Hematopoietic multipotent progenitor cell (in vitro differentiated cells): ENCODE measurements at places on chromosomes 1 and 21.

DNA sequence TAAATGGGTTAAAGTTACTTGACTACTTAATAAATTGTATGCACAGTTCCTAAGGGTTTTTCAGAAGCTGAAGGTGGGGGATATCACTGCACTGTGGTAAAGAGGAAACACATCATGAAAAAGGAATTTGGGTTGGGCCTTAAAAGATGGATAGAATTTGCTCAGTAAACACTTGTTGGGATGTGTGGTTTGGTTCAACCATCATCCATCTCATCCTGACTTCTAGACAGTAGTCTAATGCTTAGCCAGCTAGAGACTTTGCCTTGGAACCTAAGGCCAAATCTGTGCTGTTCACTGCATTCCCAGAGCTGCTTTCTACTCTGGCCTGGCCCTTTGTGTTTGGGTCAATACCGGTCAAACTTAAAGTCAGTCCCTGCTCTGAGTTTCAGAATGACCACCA is 30.6 kb downstream of the LY9 start:
- no peak for DNase-seq

DNA sequence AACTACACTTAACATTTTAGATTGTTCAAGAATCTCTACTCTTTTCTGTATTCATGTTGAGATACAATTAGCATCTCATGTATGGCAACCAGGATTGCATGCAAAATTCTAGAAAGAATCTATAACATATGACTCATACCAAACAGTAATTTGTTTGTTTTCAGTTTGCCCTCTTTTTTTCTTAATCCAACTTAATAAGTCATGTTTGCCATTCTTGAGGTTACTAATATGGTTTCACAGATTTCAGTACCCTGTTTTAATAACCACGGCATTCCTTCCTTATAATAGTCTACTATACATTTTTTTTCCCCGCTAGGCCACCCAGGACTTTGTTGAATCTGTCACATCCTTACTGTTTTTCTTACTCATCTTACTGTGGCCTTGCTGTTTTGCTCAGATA is 140.8 kb downstream of the FMN2 start:
- no peak for DNase-seq

- DNase-seq = no peak
Measured at GRCh38 chr1:248814351-248814750, 11.4 kb downstream of the SH3BP5L start.

GRCh38 chr1:150815871-150816270 is 7.8 kb upstream of the CTSK start:
- no peak for DNase-seq

DNA sequence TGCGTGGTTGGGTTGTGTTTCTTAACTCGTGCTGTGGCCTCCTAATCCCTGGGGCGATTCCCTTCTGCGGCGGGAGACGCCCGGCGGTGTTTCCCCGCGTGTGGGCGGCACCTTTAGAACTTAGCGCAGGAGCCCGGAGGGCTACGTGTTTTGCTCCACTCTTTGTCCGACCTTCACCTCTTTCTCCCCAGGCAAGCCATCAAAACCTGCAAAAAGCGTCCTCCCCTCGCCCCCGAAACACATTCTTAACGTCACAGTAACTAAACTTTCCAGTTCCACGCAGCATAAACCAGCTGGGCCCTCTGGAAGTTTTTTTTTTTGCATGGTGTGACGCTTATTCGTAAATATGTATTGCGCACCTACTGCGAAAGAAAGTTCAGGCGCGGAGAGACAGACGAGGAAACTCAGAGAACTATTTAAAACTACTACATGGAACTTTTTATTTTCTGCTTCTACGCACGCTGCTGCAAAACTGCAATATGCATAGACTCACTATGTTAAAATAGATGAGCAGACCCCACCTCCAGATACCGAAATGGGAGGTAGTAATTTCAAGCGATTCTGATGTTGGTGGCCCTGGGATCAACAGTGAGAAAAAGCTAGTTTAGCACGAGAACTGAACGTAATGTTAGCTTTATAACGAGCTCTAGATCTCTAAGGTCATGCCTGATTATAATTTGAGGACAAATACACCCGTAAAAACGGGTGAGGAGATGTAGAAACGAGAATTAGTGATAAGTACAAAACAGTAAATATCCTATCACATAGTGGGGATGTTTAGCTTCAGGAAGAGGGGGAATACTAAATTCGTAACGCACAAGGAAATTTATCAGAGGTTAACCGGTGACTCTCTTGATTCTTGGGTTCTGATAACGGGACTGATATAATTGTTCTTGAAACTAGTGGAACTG is 920 bp downstream of the MTR start:
- DNase-seq = peak; percentile 54

GRCh38 chr1:7479571-7479970 is 291.5 kb upstream of the VAMP3 start:
- no peak for DNase-seq

DNA sequence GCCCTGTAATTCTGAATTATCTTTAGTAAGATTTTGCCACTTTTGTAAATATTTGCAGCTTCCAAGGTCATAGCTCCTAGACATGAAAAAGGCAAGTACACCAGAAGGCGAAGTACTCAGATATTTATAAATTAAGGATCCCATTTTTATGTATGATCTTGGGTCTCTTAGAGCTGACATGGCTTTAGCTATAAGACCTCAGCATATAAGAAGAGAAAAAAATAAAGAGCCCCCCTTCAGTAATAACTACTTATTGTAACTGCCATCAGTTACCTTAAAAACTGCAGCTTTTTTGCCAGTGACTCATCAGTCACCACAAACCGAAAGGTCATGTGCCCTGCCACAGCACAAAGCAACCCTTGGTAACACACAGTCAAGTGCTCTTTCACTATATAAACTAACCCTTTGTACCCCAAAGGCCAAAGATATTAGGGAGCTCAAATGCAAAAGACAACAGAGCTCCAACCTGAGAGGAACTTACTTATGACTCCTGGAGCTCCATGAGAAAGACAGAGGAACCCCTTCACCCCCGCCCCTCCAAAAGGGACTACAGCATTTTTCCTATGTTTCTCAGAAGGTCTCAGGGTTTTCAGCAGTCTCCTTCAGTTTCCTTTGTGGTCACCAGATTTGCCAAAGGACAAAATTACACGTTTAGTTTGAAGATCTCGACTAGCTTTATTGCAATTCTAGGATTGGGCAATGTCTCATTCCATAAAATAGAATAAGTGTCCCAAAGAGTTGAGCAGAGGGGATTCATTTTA is 219.8 kb upstream of the DUSP10 start:
- peak; percentile 74 for DNase-seq

GRCh38 chr1:200317236-200317635 is 92.6 kb downstream of the ZNF281 start:
- DNase-seq = no peak

DNA sequence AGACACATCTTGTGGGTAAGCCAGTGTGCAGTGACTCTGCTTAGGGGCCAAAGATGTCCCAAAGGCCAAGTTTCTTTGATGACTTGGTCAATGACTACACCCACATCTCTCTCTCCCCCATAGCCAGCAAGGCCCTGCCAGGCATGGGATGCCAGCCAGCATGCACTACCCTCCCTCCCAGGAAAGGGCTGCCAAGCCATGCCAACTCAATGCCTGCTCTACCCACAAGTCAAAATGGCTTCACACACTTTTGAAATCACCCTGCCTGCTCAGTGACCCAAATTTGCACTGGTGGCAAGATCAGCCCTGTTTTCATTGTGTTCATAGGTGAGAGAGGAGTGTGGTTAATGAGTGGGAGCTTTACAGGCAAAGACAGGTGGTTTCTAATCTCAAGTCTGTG is 112.5 kb downstream of the MATN1 start:
- no peak for DNase-seq

DNA sequence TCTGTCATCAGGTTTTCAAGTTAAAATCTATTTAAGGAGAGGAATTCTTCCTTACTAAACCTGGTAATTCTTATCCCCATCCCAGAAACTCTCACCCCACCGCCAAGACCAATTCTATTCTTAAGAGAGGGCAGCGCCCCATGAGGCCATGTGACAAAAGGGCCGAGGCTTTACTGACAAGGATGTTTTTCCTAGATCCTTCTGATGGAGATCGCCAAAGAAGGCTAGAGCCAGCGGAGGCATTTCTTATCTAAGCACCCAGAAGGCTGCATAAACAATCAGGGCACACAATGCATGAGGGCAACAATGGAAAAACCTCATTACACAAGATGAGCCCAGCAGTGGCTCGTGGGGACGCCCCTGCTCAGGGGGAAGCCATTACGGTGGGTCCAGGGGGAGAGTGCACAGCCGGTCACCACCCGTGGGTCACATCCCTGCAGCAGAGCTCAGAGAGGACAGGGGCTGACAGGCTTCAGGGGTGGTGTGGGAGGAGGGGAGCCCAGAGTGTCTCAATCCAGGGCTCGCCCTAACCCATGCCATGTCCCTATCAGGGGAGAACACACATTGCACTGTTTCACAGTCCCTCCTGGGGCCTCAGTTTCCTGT is 88.7 kb downstream of the ITPKB start:
- DNase-seq = no peak

- DNase-seq = no peak
Measured at GRCh38 chr1:228164561-228165371, 838 bp upstream of the IBA57 start.

DNA sequence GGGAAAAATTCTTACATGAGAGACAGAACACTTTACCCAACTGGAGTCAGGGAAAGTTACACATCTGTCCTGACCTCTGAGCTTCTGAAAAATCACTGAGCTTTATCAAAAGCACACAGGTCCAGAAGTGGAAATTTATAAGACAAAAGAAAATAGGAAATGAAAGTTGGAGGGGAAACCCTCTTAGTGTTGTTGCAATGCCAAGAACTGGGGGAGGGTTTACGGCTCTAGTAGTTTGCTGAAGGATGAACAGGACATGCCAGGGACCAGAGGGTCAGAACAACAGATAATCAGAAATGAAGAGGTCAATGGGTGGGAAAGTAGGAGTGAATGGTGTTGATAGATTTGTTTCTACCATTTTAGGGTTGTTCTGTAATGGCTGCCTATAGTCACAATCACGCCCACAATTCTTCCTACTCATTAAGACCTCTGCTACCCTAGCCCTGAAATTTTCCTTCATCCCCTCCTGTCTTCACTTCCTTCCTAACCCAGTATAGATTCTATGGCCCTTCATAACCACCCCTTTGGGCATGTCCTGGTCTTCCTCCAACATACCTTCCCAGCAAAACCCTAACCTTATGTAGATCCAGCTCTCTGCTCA is 30.3 kb upstream of the FMOD start:
- no peak for DNase-seq

- DNase-seq = no peak
Measured at GRCh38 chr1:43197343-43198127, 25.4 kb downstream of the CFAP57 start.

- DNase-seq = no peak
Measured at GRCh38 chr1:36091141-36091540, 2.4 kb downstream of the ADPRS start.

GRCh38 chr1:25469177-25469576 is 38.5 kb downstream of the MACO1 start:
- no peak for DNase-seq

- DNase-seq = peak; percentile 24
Measured at GRCh38 chr1:50426702-50427085, 3.5 kb upstream of the DMRTA2 start.

DNA sequence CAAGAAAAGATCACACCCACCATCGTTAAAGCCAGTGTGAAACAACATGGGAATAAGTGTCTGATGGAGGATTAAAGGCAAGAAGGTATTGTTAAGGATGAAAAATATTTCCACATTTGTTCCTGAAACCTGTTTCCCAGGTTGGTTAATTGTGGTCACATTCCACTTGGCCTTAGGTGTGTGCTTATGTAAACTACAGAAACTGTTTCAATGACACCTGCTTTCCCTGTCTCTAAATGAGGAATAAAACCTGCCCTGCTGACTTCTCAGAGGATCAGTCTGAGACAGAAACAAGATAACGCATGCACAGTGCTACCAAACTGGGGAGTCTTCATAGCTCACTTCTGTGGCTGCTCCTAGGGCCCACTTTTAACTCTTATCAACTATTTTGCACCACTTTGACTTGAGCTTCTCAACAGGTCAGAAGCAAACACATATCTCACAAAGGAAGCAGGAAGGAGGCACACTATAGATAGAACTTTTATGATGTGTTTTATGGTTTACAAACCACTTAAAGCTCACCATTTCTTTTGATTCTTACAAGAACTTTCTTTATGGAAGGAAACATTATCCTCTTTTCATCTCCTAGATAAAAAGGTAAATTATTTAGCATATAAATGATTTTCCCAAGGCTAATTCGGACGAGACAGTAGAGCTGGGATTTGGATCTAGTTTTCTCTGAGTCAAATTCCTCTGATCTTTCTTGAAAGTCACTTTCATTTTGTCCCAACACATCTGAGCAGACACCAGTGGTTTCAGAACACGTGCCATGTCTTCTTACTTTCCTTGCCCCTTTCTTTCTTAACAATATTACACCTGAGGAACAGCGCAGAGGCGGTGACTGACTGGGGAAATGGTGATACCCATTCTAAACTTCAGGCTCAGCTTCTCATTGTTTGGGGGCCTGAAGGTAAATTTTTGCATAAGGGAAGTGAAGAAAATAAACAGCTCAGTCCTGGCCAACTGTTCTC is 33.4 kb downstream of the CYP2J2 start:
- DNase-seq = no peak

GRCh38 chr21:42651515-42652401 is 1.7 kb upstream of the PDE9A start:
- no peak for DNase-seq

DNA sequence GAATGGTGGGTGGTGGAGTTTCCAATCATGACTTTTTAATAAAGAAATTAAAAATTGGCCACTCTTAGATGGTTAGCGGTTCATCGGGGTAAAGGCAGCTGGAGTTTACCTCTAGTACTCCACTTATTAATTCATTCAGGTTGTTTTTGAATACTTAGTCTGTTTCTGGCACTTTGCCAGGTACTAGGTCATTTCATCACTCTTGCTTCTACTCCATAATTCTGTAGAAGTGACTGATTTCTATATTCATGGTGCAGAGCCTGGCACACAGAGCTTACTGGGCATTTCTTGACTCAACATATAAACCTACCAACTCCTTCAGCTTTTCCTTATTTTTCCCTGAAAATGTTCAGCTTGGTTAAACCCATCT is 31.5 kb downstream of the FOXD2 start:
- no peak for DNase-seq

DNA sequence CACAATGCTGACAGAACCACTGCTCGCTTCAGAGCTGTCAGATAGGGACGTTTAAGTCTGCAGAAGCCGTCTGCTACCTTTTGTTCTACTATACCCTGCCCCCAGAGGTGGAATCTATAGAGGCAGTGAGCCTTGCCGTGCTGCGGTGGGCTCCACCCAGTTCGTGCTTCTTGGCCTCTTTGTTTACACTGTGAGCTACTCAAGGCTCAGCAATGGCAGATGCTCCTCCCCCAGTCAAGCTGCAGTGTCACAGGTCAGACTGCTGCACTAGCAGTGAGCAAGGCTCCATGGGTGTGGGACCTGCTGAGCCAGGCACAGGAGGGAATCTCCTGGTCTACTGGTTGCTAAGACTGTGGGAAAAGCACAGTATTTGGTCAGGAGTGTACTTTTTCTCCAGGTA is 47.1 kb downstream of the LEPR start:
- no peak for DNase-seq

DNA sequence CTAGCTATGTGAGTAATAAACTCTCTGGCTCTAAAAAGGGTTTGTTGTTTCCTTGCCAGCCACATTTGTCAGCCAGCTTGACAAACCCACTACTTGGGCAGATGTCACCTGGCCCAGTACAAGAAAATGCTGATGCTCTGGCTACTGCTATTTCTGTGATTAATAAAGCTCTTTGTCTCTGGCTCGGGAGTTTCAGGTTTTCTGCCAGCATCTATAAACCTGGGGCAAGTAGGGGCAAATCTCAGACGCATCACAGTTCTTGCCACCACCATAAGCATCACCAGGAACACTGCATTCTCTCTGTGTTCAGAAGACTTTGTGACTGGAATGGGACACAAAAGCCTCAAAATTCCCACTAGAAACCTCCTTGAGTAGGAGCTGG is 2.5 kb downstream of the ITLN2 start:
- DNase-seq = no peak

GRCh38 chr1:69499203-69499803 is 68.4 kb upstream of the LRRC7 start:
- DNase-seq = no peak
